ENCODE measurements at places on chromosomes 16 and 17.

- DNase-seq = no peak
Observed at GRCh38 chr17:72840019-72840418, 252.5 kb downstream of the SLC39A11 start.

DNA sequence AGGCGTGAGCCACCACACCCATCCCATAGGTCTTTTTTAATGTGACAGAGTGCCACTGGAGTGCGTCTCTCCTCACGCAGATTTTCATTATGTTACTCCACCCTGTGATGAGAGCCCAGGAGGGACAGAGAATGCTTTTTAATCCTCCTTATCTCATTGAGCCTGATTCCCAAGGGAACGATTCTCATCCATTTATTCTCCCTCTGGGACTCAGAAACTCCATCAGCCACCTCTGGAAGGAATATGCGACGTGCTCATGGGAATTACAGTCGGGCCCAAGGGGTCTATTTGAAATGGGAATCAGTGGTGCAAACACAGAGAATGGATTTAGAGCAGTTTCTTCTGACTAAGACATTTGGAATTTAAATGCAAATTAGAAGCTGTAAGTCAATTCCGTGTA lies 155.9 kb upstream of the HSBP1 start:
- no peak for DNase-seq

DNA sequence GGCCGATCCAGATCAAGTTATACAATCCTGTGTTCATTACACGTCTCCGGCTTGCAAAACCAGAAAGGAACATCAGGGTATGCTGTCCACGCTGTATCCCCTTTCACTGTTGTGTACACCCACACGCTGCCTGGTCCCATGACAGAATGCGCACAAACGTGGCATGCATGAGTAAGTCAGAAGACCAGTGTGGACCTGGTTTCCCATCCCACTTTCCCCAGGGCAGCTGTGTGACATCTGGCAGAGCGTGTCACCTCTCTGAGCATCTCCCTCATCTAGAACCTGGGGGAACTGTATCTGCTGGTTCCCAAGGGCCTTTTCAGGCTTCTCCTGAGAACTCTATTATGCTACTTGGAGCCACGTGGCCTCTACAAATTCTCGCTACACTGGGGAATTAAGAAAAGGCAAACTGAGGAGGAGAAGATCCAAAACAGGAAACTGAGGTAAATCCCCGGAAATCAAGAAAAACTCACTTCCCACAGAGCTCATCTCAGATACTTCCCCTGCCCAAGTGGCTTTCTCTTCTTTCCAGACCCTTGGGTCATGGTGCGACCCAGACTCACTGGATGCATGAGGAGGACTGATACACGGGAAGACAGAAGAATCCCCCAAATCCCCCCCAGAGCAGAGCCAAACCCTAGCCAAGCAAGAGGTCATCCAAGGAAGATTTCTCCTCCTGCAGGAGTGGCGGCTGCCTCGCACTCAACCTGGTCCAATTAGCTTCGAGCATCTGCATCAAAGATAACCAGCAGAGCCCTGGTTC lies 139.3 kb downstream of the GAS7 start:
- DNase-seq = no peak

- peak; percentile 21 for DNase-seq
Observed at GRCh38 chr17:48074322-48075081, 26.3 kb downstream of the NFE2L1 start.

GRCh38 chr16:80341263-80341662 lies 199.5 kb upstream of the DYNLRB2 start:
- no peak for DNase-seq

GRCh38 chr17:67685351-67685750 lies 32.4 kb upstream of the NOL11 start:
- no peak for DNase-seq

- DNase-seq = no peak
Observed at GRCh38 chr17:12691173-12691572, 25.5 kb downstream of the MYOCD start.

GRCh38 chr17:55454906-55455474 lies 33.4 kb upstream of the MMD start:
- DNase-seq = no peak

GRCh38 chr17:68700421-68700820 lies 99.3 kb upstream of the FAM20A start:
- DNase-seq = no peak

- no peak for DNase-seq
Observed at GRCh38 chr17:42895185-42895555, 5.4 kb upstream of the G6PC1 start.

DNA sequence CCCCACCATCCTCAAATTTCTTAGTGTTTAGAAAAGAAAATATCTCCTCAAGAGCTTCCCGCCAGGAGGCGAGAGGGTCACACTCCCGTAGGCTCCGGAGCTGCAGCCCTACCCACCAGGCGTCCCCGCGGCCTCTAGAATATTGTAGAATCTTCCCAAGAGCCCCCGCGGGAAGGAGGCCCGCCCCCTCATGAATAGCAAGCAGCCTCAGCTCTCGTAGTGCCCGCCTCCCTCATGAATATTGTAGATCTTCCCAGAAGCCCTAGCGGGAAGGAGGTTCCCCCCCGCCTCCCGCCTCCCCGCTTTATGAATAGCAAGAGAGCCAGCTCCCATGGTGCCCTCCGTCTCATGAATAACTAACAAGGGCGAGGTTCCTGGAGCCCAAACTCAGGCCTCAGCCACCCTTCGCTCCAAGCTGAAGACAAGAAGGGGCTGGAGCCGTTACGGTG lies at the start of gene FBXO47:
FBXO47 (minus strand) TSS at position 114 of the 449 bp plus-strand sequence. CDS start 4,378 bp downstream, outside the sequence.
- peak; percentile 66 for DNase-seq

- DNase-seq = no peak
Observed at GRCh38 chr17:48225725-48226567, 118.4 kb downstream of the SNX11 start.

DNA sequence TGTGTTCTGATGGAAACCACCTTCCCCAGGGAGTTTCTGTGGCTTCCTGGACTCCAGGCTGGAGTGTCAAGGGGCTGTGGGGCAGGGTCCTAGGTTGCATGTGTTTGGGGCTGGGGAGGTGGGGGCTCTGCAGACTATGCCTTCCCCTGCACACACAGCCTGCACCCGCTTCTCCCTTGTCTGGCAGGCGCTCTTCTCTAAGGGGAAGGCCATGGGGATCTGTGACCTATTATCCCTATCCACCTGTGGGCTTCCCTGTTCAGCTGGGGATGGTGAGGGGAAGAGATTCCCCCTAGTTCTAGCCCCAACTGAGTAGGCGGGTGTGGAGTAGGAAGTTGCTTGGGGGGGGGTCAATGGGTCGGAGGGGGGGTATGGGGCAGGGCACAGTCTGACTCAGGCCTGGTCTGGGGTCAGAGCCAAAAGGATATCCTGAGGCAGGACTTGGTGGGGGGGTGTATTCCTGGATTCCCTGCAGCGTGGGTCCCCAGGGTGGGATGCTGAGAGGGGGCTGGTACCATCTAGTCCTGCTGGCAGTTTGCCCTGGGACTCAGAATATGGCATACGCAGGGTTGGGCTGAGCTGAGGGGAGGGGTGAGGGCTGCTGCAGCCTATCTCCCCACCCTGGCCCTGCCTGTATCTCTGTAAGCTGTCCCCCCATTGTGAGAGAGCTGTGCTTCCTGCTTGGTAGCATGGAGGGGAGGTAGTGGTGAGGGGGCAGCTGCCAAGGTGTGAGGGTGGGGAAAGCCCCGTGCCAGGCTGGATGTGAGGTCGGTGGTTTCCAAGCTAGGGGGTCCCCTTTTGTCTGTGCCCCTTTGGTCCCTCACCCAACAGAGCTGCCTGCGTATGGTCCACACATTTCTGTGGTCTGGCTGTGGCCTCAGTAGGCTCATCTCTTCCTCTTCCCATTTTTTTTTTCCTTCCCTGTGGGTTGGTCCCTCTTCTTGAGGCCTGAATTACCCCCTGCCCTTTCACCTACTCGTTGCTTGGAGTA lies 14.7 kb downstream of the RARA start:
- DNase-seq = peak; percentile 70

- DNase-seq = no peak
Observed at GRCh38 chr16:11792410-11793241, 4.4 kb downstream of the ZC3H7A start.

DNA sequence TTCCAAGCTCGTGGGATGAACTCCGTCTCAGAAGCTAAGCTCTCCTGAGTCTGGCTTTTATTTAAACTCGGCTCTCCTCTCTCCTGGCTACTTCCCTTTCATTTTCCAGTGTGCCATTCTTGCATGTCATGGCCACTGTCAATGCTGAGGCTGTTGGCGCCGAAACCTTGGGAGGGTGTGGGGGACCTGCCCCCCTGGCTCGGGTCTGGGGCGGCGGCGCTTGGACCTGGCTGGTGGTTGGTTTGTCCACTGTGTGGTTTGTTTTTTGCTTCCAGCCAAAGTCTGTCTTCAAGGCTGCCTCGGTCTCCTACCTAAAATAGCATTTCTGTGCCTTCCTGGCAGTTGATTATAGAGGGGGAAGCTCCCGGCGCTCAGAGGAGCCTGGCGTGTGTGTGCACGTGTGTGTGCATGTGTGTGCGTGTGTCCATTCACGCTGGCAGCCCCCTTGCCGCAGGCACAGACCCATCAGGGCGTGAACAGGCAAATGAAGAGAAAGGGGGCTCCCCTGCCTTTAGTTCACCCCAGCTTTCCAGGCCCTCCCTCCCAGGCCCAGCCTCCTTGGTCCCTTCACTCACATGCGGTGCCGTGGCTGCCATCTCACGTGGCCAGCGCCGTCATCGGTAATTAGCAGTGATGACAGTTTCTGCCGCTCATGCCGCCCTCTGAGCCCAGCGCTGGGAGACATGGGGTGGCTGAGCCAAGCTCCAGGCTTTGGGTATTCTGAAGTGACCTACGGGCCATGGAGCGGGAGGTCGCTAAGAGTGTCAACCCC lies 179.9 kb downstream of the SEC14L1 start:
- DNase-seq = no peak

- DNase-seq = no peak
Observed at GRCh38 chr17:62014526-62014925, 50.6 kb downstream of the MED13 start.

GRCh38 chr16:58046054-58046881 lies 20.7 kb downstream of the MMP15 start:
- no peak for DNase-seq

- DNase-seq = no peak
Observed at GRCh38 chr17:39261286-39261685, 35.5 kb upstream of the STAC2 start.

GRCh38 chr17:76560036-76560876 lies 20.4 kb downstream of the PRCD start:
- no peak for DNase-seq

GRCh38 chr17:58403311-58403710 lies 14.0 kb downstream of the RNF43 start:
- DNase-seq = no peak

DNA sequence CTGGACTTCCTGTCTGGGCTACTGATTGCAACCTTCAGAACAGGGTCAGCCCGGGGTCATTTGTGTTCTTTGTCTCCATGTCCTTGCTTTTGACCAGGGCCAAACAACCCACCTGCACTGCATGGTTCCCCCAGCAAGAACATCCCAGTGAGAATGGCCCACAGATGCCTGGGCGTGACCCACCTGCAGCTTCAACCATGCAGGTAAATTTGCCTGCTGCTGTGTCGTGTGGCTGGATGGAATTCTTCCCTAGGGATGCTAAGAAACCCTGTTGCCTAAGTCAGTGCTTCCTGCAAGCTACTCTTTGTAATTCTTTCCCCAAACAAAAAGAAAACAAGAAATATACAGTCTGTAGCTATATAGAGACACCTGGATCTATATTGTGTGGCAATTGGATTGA lies 12.5 kb downstream of the CDH13 start:
- DNase-seq = no peak

- DNase-seq = no peak
Observed at GRCh38 chr17:57357392-57357784, 101.1 kb downstream of the MSI2 start.

- DNase-seq = no peak
Observed at GRCh38 chr17:66542129-66542966, 239.9 kb downstream of the PRKCA start.

- no peak for DNase-seq
Observed at GRCh38 chr17:81566461-81567126, 14.4 kb upstream of the FAAP100 start.

- no peak for DNase-seq
Observed at GRCh38 chr17:18139949-18140348, 31.4 kb downstream of the MYO15A start.

- no peak for DNase-seq
Observed at GRCh38 chr16:65176603-65177002, 54.7 kb upstream of the CDH11 start.

DNA sequence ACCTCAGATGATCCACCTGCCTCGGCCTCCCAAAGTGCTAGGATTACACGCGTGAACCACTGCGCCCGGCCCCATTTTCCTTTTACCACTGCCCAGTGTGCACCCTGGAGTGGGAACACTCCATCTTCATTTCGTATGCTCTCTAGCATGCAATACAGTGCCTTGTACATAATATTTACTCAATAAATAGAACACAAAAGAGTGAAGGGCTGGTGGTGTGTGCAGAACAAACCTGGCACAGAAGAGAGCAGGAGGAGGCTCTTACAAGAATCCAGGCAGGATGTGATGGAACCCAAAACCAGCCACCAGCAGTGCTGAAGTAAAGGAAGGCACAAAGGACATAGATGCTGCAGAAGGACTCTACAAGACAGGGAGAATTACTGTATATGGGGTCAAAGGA lies 7.3 kb downstream of the KRT37 start:
- DNase-seq = no peak

GRCh38 chr17:55510986-55511721 lies at the start of gene SMIM36:
Gene SMIM36, minus strand, starts transcription at chr17:55511452.
- no peak for DNase-seq

GRCh38 chr17:48373130-48373830 lies 56.7 kb downstream of the SKAP1 start:
- no peak for DNase-seq

DNA sequence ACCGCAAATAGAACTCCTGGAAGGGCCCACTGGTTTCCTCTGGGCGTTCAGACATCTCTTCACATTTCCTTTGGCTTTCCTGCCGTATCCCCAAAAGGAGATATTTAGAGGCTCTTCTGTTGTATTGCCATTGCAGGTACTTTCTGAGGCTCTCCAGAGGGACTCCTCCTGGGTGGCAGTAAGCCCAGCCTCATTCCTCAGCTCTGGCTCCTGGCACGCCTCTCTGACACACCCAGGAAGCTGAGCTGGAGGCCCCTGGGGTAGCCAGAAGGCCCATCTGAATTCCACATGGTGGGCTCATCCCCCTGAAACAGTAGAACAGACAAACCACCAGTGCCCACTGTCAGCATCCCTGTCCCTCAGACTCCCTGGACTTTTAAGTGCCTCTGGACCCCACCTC lies 206.7 kb downstream of the PARN start:
- no peak for DNase-seq

- DNase-seq = no peak
Observed at GRCh38 chr16:12891836-12892235, 9.6 kb upstream of the SHISA9 start.

GRCh38 chr16:48318630-48319029 lies 66.6 kb downstream of the SIAH1 start:
- no peak for DNase-seq

GRCh38 chr16:28212532-28212873 lies 738 bp upstream of the XPO6 start:
- no peak for DNase-seq

DNA sequence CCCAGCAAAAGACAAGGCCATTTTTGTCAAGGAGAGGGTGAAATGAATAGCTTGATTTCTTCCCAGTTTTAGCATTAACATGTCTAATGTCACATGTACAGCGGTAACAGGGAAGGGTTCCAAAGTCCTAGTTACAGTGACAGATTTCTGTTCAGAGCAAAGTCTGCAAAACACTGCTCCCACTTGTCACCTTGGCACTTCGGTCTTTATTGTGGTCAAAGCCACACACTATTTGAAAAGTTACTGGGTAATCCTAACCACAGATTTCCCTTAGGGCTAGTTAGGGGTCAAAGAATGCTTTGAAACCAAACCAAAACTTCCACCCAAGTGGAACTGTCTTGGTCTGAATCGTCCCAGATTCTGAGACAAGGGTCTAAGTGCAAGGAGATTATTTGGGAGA lies 455.6 kb downstream of the HS3ST3B1 start:
- no peak for DNase-seq
